Karpas-422 (cell line): ENCODE measurements at places on chromosomes 13 and 19.

DNA sequence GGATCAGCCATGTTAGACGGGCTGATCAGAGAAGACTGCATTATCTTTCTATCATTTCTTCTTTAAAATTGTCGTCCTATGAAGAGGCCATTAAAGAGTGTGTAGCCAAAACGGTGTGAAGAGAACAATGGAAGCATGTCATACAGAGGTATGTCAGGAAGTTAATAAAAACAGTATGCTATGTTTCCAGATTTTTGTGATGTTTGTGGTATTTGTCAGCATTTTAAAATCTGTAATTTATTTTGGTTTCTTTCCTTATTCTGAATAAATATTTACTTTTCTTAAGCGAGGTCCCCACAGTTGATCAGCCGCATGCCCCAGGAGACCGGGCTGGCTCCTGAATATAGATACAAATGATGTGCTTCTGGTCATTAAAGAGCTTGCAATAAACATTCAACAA is 142.9 kb upstream of the SERP2 start:
- DNase-seq: no peak

DNA sequence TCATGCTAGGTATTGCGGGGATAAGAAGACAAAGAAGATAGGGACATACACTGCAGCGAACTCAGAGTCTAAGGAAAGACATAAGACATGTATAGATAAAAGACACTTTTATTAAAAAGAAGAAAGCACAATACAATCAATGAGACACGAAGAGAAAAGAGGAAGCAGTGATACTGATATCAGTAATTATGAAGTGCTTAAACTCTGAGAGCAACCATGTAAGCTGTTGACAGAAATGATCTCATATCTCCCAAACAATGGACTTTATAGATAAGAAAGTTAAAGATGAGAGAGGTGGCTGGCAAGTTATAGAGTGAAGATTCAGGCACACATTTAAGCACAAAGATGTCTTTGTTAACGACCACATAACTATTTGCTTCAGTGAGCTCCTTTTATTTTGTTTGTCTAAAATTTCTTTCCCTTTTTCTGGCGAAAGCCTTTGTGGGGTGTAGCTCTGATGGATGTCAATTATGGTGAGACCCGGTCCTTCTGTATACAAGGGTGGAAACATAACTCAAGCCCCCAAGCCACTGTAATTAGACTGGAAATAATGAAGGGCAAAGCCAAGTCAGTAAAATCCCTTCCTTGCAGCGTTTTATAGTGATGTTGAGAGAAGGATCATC is 818.0 kb upstream of the SLC10A2 start:
- DNase-seq: no peak

- no peak for DNase-seq
Measured at GRCh38 chr13:28394422-28394821, 100.5 kb downstream of the FLT1 start.

DNA sequence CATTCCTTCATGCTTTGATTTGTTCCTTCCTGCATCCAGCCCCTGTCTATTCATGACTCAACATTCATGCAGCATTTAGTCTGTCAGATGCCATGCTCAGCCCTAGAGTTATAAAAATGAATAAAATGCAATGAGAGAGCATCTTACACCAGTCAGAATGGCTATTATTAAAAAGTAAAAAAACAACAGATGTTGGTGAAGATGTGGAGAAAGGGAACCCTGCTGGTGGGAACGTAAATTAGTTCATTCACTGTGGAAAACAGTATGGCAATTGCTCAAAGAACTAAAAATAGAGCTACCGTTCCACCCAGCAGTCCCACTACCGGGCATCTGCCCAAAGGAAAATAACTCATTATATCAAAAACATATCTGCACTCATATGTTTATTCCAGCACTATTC is 70.0 kb upstream of the GTF3A start:
- DNase-seq: no peak

- no peak for DNase-seq
Measured at GRCh38 chr13:85797311-85797710, 1.9 kb downstream of the SLITRK6 start.

DNA sequence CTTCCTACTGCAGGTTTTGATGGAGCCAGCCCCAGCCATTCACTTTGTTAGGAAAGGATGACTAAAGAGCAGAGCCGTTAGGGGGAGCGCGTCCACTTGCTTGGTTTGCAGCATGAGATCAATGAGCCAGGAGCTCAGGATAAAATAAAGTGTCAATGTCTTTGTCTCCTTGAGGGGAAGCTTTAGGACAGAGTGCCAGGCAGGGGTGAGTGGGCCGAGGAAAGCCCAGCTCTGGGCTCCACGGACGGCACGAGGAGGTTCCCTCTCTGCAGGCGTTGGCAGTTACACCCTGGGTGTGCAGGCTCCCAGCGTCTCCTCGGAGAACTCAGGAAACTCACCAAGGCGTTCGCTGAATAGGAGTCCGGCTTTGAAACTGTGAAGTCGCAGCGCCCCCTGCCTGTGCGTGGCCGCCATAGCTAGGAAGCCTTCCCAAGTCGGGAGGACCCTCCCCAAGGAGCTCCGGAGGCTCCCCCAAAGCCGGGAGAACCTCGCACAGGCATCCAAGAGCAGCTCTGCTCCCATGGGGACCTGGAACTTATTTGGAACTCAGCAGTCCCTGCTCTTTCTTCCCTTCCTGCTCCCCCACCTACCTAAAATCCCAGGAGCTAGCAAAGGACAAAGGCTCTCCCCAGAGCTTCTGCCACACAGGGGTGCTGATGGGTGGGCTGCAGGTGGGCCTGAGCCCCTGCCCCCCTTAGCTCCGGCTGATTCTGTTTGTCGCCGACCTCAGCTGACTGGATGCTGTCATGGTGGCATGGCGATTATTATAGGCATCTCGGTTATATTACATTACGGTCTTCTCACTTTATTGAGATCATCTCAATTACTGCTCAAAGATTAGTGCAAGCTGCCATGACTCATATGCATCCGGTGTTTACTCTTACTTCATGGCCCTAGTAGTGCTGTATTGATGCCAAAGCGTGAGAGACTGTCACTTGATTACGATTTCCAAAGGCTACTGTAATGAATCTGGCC is 34.4 kb downstream of the GSX1 start:
- peak; percentile 90 for DNase-seq

GRCh38 chr13:113919761-113920559 is 53.9 kb downstream of the C13orf46 start:
- no peak for DNase-seq

DNA sequence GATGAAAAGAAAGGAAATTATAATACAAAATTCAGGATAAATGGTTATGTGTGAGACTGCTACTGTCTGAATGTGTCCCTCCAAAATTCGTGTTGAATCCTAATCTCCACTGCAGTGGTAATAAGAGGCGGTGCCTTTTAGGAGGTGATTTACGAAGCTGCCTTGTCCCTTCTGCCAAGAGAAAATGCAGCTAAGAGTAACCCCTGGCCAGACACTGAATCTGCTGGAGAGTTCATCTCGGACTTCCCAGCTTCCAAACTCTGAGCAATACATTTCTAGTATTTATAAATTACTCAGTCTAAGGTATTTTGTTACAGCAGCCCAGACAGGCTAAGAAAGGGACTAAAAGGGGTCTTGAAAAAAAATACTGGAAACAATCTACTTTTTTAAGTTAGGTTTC is 152.6 kb downstream of the KLF12 start:
- DNase-seq: no peak

GRCh38 chr13:33994826-33995502 is 177.0 kb downstream of the RFC3 start:
- DNase-seq: no peak
